ENCODE measurements at places on chromosomes 5 and 9.

GRCh38 chr5:56011835-56012234 lies 17.1 kb upstream of the IL6ST start:
- H3K27me3 ChIP-seq = no peaks in the 10 kb centered on the region
- no peaks in the 10 kb centered on the region for H3K4me1 ChIP-seq
- H3K36me3 ChIP-seq = no peaks in the 10 kb centered on the region
- DNase-seq = no peak
- no peak overlapping the region for H3K4me3 ChIP-seq

- no peaks in the 10 kb centered on the region for H3K36me3 ChIP-seq
- H3K27me3 ChIP-seq = no peaks in the 10 kb centered on the region
- no peaks in the 10 kb centered on the region for H3K4me1 ChIP-seq
- no peak overlapping the region for H3K27ac ChIP-seq
- H3K4me3 ChIP-seq = no peak overlapping the region
Measured at GRCh38 chr9:109974918-109975276, 194.9 kb downstream of the PALM2AKAP2 start.

DNA sequence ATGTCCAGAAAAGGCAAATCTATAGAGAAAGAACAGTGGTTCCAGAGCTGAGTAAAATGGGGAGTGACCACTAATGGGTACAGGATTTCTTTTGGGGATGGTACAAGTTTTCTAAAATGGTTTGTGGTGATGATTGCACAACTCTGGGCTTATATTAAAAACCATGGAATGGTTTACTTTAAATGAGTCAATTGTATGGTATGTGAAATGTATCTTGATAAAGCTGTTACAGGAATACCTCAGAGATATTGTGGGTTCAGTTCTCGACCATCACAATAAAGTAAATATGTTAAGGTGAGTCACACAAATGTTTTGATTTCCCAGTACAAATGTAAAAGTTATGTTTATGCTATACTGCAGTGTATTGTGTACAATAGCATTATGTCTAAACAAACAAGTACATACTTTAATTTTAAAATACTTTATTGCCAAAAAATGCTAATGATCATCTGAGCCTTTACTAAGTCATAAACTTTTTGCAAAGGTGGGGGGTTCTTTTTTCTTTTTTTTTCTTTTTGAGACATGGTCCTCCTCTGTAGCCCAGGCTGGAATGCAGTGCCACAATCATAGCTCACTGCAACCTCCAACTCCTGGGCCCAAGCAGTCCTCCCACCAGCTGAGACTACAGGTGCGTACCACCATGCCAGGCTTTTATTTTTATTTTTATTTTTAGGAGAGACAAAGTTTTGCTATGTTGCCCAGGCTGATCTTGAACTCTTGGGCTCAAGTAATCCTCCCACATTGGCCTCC lies 65.9 kb downstream of the SHOC1 start:
- no peaks in the 10 kb centered on the region for H3K4me1 ChIP-seq
- H3K36me3 ChIP-seq = no peaks in the 10 kb centered on the region
- no peaks in the 10 kb centered on the region for H3K27me3 ChIP-seq
- no peak overlapping the region for H3K27ac ChIP-seq
- DNase-seq = no peak
- no peak overlapping the region for H3K4me3 ChIP-seq

DNA sequence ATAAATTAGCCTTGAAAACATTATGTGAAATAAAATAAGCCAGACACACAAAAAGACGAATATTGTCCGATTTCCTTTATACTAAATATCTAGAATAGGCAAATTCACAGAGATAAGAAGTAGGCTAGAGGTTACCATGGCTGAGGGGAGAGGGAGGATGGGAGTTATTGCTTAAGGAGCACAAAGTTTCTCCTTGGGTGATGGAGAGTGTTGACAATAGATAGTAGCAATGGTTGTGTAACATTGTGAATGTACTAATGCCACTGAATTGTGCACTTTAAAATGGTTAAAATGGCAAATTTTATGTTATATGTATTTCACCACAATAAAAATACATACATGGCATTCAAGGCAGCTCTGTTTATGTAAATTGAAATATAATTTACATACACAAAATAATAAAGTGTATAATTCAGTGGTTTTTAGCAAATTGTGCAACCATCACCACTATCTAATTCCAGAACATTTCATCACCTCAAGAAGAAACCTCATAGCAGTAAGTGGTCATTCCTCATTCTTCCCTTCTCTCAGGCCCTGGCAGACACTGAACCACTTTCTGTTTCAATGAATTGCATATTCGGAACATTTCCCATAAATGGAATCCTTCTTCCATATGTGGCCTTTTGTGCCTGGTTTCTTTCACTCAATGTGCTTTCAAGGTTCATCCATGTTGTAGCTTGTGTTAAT lies 59.2 kb downstream of the NDST1 start:
- DNase-seq = no peak
- H3K4me3 ChIP-seq = no peak overlapping the region
- no peak overlapping the region for H3K27ac ChIP-seq
- no peaks in the 10 kb centered on the region for H3K4me1 ChIP-seq
- H3K27me3 ChIP-seq = no peaks in the 10 kb centered on the region
- no peaks in the 10 kb centered on the region for H3K36me3 ChIP-seq

GRCh38 chr9:92986176-92987119 lies 39.1 kb downstream of the FGD3 start:
- H3K4me1 ChIP-seq = no peaks in the 10 kb centered on the region
- no peak overlapping the region for H3K27ac ChIP-seq
- no peaks in the 10 kb centered on the region for H3K36me3 ChIP-seq
- no peak for DNase-seq
- H3K27me3 ChIP-seq = no peaks in the 10 kb centered on the region

GRCh38 chr9:95791286-95791685 lies 84.2 kb upstream of the ERCC6L2 start:
- no peak for DNase-seq
- H3K27ac ChIP-seq = no peak overlapping the region
- H3K4me3 ChIP-seq = no peak overlapping the region
- no peaks in the 10 kb centered on the region for H3K36me3 ChIP-seq
- no peaks in the 10 kb centered on the region for H3K4me1 ChIP-seq

DNA sequence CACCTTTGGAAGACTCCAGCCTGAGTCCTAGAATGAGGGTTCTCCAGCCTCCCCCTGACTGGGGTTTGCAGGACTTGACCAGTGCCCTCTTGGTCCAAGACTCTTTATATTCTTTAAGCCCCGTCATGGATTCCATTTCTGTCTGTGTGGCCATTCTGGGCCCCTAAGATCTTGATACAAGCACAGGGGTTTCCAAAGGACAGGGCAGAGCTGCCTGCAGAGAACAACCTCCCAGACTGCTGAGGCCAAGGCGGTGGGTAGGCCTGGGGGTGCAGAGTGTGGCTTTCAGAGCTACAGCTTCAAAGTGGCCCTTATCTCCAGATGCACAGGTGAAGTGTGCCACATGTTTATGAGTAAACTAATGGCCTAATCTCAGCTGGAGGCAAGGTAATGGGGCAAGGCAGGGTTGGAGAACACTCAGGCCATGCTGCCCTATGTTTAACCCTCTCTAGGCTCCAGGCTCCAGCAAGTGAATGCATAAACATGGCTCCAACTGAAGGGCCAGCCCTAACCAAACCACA lies 32.1 kb downstream of the FOXI1 start:
- no peak overlapping the region for H3K27ac ChIP-seq
- DNase-seq = no peak
- peaks cover 14% of the 10 kb centered on the region for H3K4me1 ChIP-seq
- H3K4me3 ChIP-seq = no peak overlapping the region
- H3K27me3 ChIP-seq = no peaks in the 10 kb centered on the region

DNA sequence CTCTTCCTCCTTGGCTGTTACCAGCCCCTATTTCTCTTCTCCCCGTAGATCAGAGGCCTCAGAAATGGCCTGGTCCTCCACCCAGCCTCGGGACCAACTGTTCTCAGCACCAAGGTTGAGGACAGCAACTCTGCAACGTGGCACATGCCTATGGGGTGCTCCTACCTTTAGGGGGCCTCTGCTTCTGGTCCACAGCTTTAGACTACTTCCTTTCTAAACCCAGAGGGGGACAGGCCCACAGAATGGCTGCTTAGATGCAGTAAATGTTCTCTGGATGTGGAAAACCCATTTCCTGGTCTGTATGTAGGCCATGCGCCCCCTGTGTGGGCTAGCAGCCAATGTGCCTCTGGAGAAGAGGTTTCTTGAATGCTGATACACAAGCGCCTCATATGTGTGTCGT lies 68.4 kb downstream of the NRG2 start:
- H3K4me3 ChIP-seq = no peak overlapping the region
- no peak overlapping the region for H3K27ac ChIP-seq
- H3K4me1 ChIP-seq = no peaks in the 10 kb centered on the region
- H3K36me3 ChIP-seq = no peaks in the 10 kb centered on the region
- no peak for DNase-seq

GRCh38 chr5:138966236-138966985 lies 91.3 kb upstream of the LRRTM2 start:
- H3K36me3 ChIP-seq = no peaks in the 10 kb centered on the region
- H3K27me3 ChIP-seq = no peaks in the 10 kb centered on the region
- no peak overlapping the region for H3K27ac ChIP-seq
- no peak for DNase-seq
- H3K4me1 ChIP-seq = no peaks in the 10 kb centered on the region

DNA sequence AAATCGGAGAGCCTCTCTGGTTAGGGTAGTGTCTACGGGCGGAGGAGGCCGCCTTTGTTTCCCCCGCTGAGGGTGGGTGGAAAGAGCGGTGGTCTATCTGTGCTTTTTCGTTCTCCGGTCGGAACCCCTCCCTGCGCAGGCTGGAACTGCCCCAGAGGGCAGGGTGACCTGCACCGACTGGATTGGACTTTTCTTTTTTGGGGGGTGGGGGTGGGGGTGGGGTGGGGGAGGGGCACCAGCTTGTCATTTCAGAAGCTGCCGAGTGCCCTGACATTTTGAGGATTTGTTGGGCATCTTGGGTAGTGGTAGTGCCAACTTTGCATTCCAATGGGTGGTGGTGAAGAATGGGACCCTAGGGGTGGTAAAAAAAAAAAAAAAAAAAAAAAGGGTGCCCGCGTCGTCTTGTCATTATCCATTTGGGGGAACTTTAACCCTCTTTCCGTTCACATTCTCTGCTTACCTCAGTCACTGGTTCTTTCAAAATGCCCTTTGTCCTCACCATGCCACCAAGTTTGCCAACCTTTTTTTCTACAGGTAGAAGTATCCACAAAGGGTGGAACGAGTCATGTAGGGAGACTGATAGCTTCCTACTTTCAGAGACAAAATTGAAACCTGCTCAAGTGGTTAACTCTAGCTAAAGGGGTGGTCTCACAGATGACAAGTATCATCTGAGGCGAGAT lies 1.3 kb downstream of the UBE2R2 start:
- H3K27me3 ChIP-seq = no peaks in the 10 kb centered on the region
- H3K36me3 ChIP-seq = no peaks in the 10 kb centered on the region
- H3K4me3 ChIP-seq = peak overlapping the region; percentile 98
- DNase-seq = no peak
- peak overlapping the region; percentile 99 for H3K27ac ChIP-seq
- peaks cover 82% of the 10 kb centered on the region for H3K4me1 ChIP-seq

DNA sequence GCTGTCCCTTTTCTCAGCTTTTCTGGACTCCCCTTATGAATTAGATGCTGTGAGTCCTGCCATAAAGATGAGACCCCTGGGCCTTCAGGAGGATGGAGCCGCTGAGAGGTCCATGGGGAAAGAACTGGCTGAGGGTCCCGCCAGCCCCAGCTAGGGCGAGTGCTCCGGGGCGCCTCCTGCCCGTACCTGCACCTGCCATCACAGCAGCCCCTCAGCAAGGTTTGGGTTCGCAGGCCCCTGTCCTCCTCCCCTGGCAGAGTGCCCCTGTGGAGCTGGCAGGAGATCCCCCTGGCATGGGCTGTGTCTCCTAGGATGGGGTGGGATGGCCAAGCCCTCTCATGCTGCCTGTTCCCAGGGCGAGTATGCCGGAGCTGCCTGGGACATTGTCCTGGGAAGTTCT lies 64.2 kb downstream of the COL5A1 start:
- H3K4me1 ChIP-seq = peaks cover 83% of the 10 kb centered on the region
- H3K27me3 ChIP-seq = peaks cover 92% of the 10 kb centered on the region
- H3K27ac ChIP-seq = peak overlapping the region; percentile 73
- no peak for DNase-seq
- H3K36me3 ChIP-seq = no peaks in the 10 kb centered on the region

- no peak overlapping the region for H3K4me3 ChIP-seq
- no peak overlapping the region for H3K27ac ChIP-seq
- no peaks in the 10 kb centered on the region for H3K36me3 ChIP-seq
- no peak for DNase-seq
Measured at GRCh38 chr5:53568871-53569270, 8.4 kb downstream of the NDUFS4 start.

- H3K27me3 ChIP-seq = no peaks in the 10 kb centered on the region
- H3K36me3 ChIP-seq = no peaks in the 10 kb centered on the region
- H3K4me1 ChIP-seq = no peaks in the 10 kb centered on the region
Measured at GRCh38 chr9:98154678-98155077, 35.7 kb upstream of the TRIM14 start.

GRCh38 chr5:172840432-172841154 lies 6.5 kb downstream of the ERGIC1 start:
- H3K36me3 ChIP-seq = no peaks in the 10 kb centered on the region
- H3K4me3 ChIP-seq = no peak overlapping the region
- H3K27me3 ChIP-seq = no peaks in the 10 kb centered on the region
- H3K4me1 ChIP-seq = peaks cover 63% of the 10 kb centered on the region

DNA sequence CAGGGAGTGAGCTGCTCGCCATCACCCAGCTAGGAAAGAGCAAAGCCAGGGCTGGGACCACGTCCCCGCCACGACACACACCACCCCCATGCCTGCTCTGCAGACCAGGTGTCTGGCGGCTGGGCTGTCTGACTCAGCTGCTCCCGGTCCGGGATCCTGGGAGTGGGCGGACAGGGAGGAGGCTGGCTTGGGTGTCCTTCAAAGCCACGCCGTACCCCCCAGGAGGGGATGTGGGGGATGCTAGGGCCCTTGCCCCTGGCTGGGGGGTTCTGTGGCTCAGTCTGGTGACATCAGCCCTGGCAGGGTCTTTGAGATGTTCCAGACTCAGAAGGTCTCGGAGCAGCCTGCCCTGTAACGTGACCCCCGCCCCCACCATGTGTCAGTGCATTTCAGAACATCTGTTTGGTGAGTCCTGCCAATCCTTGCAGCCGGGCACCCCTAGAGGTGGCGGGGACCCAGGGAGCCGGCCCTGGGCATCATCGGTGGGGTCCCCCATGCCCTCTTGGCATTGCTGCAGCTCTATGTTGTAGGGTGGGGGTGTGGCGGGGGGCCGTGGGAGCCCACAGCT lies 62.3 kb downstream of the HMCN2 start:
- H3K27ac ChIP-seq = peak overlapping the region; percentile 97
- H3K4me1 ChIP-seq = peaks cover 9% of the 10 kb centered on the region
- H3K36me3 ChIP-seq = no peaks in the 10 kb centered on the region
- no peak for DNase-seq

GRCh38 chr5:393846-394275 lies 49.1 kb upstream of the EXOC3 start:
- no peak overlapping the region for H3K4me3 ChIP-seq
- no peak overlapping the region for H3K27ac ChIP-seq
- peaks cover 29% of the 10 kb centered on the region for H3K27me3 ChIP-seq

- H3K27me3 ChIP-seq = no peaks in the 10 kb centered on the region
- no peak overlapping the region for H3K27ac ChIP-seq
- no peak for DNase-seq
Measured at GRCh38 chr5:177294632-177295031, 8.9 kb downstream of the RAB24 start.
